PC-9 (cell line): ENCODE measurements at places on chromosomes 1 and 21. TPM values are rescaled to one million over a fixed set of nuclear protein-coding genes. Genes with fewer than 3 reads are reported as not detected.

Gene C1QTNF12
- total RNA-seq: 5.2 and 11.8 TPM in 2 replicates

Gene KPRP
- not detected in 2 replicates for total RNA-seq

Gene GJA4
- total RNA-seq: not detected in 2 replicates

Gene DRAXIN
- not detected in 2 replicates for total RNA-seq

Gene TUFT1
- 35.3 and 40.2 TPM in 2 replicates for total RNA-seq

Gene MRPS21
- total RNA-seq: 56.2 and 62.6 TPM in 2 replicates

Gene PRPF38A
- total RNA-seq: 57.2 and 59.2 TPM in 2 replicates

Gene OR2T11
- total RNA-seq: not detected in 2 replicates

Gene LMO4
- 37.1 and 47.7 TPM in 2 replicates for total RNA-seq

DNA sequence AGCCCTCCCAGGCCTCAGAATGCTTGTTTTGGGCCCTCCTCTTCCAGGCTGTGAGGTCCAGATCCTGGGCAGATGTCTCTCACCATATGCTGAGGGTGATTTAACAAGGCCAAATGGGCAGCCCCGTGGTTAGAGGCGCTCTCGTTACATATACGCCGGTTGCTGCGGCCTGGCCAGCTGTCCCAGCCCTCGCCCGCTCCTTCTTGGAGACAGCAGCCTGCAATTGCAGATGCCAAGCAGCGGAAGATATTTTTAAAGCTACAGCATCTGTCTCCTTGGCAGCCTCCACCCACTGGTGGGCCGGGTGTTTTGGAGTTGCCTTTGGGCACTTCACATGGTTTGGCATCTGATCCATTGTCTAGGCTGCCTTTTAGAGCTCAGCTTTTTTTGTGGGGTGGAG lies 178.8 kb upstream of the NFIA start:
- H3K36me3 ChIP-seq: no peaks in the 10 kb centered on the region
- H3K27ac ChIP-seq: no peak overlapping the region
- 0 out of 2 replicates have a peak, but pooled peaks cover 8% of the 10 kb centered on the region for H3K4me1 ChIP-seq
- no peak for DNase-seq

DNA sequence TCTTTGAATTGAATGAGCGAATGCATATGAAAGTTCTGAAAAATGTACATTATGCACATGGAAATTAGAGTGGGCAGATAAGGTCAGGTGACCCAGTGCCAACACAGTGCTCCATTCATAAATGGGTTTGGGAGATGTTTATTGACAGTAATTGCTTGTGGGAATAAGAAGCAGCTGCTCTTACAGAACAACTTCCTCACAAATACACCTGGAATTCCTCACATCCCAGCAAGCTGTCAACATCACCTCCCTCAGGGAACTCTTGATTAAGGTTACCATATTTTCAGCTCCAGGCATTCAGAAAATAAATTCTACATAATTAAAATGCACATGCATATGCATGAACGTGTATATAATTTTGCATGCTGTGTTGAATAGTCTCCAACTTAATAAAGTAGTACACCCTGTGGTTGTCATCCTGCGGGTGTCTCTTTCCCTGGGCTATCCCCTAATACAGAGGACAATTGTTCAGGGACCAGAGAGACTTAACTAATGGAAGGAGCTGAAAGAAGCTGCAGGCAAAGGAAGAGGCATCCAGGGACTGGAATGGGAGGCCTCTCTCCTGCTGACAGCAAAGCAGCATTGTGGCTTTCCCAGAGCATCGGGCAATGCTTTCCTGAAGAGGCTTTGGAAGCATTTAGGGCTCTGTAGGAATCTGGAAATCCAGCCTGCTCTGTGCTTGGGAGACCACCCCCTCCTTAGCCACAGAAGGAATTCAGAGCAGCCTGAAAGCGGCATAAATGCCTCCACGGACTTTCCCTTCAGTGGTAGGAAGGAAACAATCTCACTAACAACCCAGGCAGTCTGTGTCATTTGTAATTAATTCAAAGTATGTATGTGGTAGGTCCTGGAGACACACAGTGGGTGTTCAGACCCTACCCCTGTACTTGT lies 55.2 kb upstream of the GNG12 start:
- peaks cover 15% of the 10 kb centered on the region for H3K4me1 ChIP-seq
- H3K27ac ChIP-seq: no peak overlapping the region
- no peaks in the 10 kb centered on the region for H3K36me3 ChIP-seq

GRCh38 chr1:201945157-201945556 lies 1.2 kb downstream of the LMOD1 start:
- H3K27ac ChIP-seq: no peak overlapping the region
- no peak for DNase-seq
- peaks cover 26% of the 10 kb centered on the region for H3K27me3 ChIP-seq
- H3K4me3 ChIP-seq: no peak overlapping the region

GRCh38 chr1:224800486-224801119 lies 128.9 kb upstream of the DNAH14 start:
- H3K36me3 ChIP-seq: no peaks in the 10 kb centered on the region
- H3K27ac ChIP-seq: no peak overlapping the region
- no peak overlapping the region for H3K4me3 ChIP-seq
- H3K4me1 ChIP-seq: peaks cover 12% of the 10 kb centered on the region

GRCh38 chr1:56672579-56672978 lies 27.5 kb downstream of the PRKAA2 start:
- H3K4me3 ChIP-seq: no peak overlapping the region
- H3K4me1 ChIP-seq: no peaks in the 10 kb centered on the region
- no peaks in the 10 kb centered on the region for H3K27me3 ChIP-seq

DNA sequence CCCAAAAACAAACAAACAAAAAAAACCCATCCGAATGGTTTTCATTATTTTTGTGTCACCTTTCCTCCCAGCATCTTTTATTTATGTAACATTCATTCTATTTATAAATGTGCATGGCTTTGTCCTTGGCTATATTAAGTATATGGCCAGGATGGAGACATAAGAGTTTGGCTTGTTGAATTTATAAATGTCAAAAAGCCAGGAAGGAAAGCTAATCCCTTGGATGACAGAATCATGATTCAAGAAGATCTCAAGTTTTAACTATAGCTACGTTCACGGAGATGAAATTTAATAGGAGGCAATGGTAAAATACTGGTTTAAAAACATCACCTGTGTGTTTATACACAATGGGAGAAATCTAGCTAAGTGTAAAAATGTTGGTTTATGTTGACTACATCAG lies 5.0 kb downstream of the CEP170 start:
- no peak overlapping the region for H3K27ac ChIP-seq
- DNase-seq: no peak
- no peak overlapping the region for H3K4me3 ChIP-seq
- peaks cover 21% of the 10 kb centered on the region for H3K4me1 ChIP-seq
- H3K27me3 ChIP-seq: no peaks in the 10 kb centered on the region

GRCh38 chr1:234899041-234899729 lies 229.5 kb downstream of the TOMM20 start:
- no peaks in the 10 kb centered on the region for H3K36me3 ChIP-seq
- peak overlapping the region; percentile 59 for H3K27ac ChIP-seq
- no peaks in the 10 kb centered on the region for H3K27me3 ChIP-seq
- no peak overlapping the region for H3K4me3 ChIP-seq
- DNase-seq: peak; percentile 82

GRCh38 chr1:116203181-116203723 lies 92.1 kb downstream of the MAB21L3 start:
- no peak for DNase-seq
- H3K4me3 ChIP-seq: no peak overlapping the region
- H3K27ac ChIP-seq: no peak overlapping the region
- H3K27me3 ChIP-seq: no peaks in the 10 kb centered on the region

GRCh38 chr1:47482786-47483185 lies 44.9 kb downstream of the FOXD2 start:
- H3K36me3 ChIP-seq: no peaks in the 10 kb centered on the region
- no peak overlapping the region for H3K27ac ChIP-seq
- H3K27me3 ChIP-seq: no peaks in the 10 kb centered on the region
- H3K4me3 ChIP-seq: no peak overlapping the region
- no peak for DNase-seq

DNA sequence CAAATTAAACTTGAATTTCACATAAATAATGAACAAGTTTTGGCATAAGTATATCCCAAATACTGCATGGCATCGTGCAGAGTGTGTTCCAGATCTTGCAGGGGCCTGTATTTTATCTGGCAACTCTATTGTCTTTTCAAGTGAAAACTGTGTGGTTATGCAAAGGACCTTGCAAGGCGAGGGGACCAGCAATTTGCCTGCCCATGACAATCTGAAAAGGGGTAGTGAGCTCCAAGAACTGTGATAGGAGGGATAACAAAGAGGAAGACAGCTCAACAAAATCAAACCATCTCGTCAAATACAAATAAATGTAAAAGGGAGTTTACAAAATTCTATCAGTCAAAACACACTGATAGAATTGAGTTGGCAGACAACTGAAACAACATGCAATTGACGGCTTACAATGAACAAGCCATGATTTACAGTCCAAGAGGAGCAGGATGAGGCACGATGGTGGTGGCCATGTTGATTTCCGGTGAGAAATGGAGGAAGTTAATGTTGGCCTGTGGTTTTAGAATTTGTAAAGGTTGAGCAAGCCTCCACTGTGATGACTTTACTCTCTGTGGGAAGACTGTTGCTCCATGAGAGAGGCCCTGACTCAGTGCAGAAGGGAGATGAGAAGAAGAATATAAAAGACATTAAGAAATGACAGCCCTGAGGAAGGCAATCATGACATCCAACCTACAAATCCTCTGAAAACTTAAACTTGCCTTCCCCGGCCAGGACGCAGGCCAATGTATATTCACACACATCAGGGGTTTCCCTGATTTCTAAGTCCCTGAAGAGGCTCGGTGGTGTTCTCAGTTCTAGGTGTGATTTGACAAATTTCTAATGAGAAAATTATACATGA lies 132.2 kb downstream of the ADSS2 start:
- no peaks in the 10 kb centered on the region for H3K36me3 ChIP-seq
- peaks cover 26% of the 10 kb centered on the region for H3K4me1 ChIP-seq
- H3K27ac ChIP-seq: no peak overlapping the region
- H3K27me3 ChIP-seq: no peaks in the 10 kb centered on the region
- no peak overlapping the region for H3K4me3 ChIP-seq

GRCh38 chr1:29749024-29749945 lies 513.0 kb downstream of the PTPRU start:
- no peaks in the 10 kb centered on the region for H3K36me3 ChIP-seq
- no peak for DNase-seq
- H3K4me1 ChIP-seq: no peaks in the 10 kb centered on the region
- peaks cover 3% of the 10 kb centered on the region; the same call in 1 of the 2 replicates for H3K27me3 ChIP-seq
- H3K27ac ChIP-seq: no peak overlapping the region

DNA sequence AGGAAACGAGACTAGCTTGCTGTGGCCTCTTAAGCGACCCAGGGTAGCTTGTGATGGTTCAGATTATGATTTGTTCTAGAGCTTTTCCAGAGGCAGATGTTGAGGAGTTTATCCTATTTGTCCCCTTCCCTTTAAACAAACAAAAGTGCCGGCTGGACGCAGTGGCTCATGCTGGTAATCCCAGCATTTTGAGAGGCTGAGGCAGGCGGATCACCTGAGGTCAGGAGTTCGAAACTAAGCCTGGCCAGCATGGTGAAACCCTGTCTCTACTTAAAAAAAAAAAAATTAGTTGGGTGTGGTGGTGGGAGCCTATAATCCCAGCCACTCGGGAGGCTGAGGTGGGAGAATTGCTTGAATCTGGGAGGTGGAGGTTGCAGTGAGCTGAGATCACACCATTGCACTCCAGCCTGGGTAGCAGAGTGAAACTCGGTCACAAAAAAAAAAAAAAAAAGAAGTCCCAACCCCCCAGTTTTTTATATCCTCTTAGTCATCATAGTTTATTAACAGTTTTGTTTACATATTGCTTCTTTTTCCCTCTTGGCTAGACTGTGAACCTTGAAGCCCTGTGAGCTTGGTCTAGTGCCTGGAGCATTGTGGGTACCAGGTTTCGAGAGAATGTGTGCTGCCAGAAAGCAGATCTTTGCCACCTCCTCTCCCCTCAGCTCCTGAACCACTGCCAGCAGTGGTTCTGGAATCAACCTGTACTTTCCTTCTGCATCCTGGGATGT lies 29.8 kb downstream of the MAPKAPK2 start:
- no peaks in the 10 kb centered on the region for H3K27me3 ChIP-seq
- H3K27ac ChIP-seq: peak overlapping the region; percentile 72
- no peaks in the 10 kb centered on the region for H3K36me3 ChIP-seq
- DNase-seq: peak; percentile 24
- peaks cover 74% of the 10 kb centered on the region for H3K4me1 ChIP-seq
- no peak overlapping the region for H3K4me3 ChIP-seq

- no peak overlapping the region for H3K27ac ChIP-seq
- no peak for DNase-seq
- peaks cover 50% of the 10 kb centered on the region for H3K27me3 ChIP-seq
Measured at GRCh38 chr1:33685256-33685655, 178.6 kb upstream of the HMGB4 start.

GRCh38 chr1:213247038-213247437 lies 196.0 kb downstream of the RPS6KC1 start:
- no peaks in the 10 kb centered on the region for H3K27me3 ChIP-seq
- H3K27ac ChIP-seq: no peak overlapping the region
- H3K4me1 ChIP-seq: no peaks in the 10 kb centered on the region
- no peak for DNase-seq
- no peaks in the 10 kb centered on the region for H3K36me3 ChIP-seq

GRCh38 chr1:59125154-59125553 lies 171.7 kb upstream of the FGGY start:
- H3K4me1 ChIP-seq: peaks cover 13% of the 10 kb centered on the region; the same call in 1 of the 2 replicates
- no peak for DNase-seq
- H3K4me3 ChIP-seq: no peak overlapping the region
- no peak overlapping the region for H3K27ac ChIP-seq

DNA sequence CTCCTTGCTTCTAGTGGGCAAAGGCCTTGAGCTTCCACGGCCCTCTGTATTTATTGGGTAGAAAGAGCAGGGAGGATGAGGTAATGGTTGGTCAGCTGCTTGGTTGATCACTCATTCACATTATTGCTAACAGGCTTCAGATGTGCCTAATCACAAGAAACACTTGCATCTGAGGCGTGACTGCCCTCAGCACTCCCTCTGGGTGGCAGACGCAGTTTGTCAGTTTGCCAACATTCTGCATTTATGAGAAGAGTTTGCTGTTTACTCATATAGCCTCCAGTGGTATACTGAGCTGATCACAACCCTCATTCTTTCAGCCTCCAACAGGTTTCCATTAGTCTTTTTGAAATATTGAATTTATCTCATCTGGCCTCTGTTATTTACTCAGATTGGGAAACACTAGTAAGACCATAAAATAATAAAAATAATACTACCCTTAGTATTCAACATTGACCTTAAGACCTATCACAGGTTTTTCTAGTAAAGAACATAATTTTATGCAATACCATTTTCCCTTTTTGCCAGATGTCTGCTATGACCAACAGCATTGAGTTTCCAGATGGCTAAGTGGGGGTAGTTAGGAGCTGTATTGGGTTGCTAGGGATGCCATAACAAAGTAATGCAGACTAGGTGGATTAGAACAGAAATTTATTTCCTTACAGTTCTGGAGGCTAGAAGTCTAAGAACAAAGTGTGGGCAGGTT lies 53.3 kb downstream of the PTGFR start:
- H3K4me1 ChIP-seq: no peaks in the 10 kb centered on the region
- H3K4me3 ChIP-seq: no peak overlapping the region
- no peaks in the 10 kb centered on the region for H3K36me3 ChIP-seq
- H3K27ac ChIP-seq: no peak overlapping the region
